ENCODE measurements at places on chromosomes 2 and 18.

GRCh38 chr2:76169276-76170008 lies 458.7 kb upstream of the GCFC2 start:
- no peak for DNase-seq

GRCh38 chr2:237125967-237126366 lies 40.3 kb downstream of the COPS8 start:
- DNase-seq: no peak

DNA sequence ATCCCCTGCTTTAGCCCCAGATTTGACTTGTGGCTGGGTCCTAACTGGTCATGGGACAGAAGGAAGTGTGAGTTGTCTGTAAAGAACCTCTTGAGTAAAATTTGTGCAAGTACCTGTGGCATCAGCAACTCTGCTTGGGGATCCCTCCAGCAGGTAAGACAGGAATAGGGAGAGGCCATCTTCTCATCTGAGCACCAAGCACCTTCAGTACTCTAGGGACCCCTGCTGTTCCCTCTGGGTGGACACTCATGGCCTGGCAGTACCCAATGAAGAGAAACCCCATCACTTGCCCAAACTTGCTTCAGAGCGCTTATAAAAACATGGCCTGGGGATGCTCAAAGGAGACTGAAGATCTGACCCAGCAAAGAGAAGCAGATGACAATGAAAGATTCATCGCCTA lies 297.8 kb downstream of the SP3 start:
- DNase-seq: peak; percentile 30

DNA sequence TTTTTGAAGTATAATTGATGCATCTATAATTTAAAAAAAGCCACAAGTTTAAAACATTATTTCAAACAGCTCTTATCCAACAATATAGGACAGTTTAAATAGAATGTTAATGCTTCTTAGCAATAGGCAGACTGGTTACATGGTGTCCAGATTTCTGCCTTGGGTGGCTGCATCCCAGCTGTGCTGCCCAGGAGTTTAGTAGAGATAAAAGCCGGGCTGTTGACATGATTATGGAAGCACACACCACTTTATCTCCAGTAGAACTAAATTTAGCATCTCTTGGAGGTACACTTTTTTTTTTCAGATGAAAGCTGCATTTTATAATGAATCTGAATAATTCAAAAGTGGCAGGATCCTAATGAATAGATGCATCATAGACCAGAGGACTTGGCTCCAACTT lies 309.7 kb downstream of the PLCL1 start:
- no peak for DNase-seq

DNA sequence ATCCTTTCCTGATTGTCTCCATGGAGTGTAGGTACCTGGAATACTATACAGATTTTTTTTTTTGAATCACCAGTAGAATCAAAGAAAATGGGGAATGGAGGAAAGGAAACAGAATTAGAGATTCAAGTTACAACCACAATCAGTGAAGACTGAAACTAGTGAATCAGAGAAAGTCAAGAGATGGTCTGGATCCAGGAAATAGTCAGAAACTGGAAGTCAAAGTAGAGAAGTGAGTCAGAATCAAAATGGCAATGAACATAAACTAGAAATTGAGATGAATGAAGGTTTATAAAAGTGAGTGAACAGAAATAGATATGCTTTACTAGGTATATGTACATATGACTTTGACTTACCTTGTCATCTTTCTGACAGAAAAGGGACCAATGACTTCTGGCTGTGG lies 579.0 kb downstream of the PLCL1 start:
- DNase-seq: no peak

- no peak for DNase-seq
Observed at GRCh38 chr2:200099256-200099655, 143.9 kb downstream of the MAIP1 start.

GRCh38 chr2:220163486-220163885 lies 536.1 kb downstream of the SLC4A3 start:
- no peak for DNase-seq

GRCh38 chr2:48713647-48714046 lies 41.9 kb downstream of the LHCGR start:
- no peak for DNase-seq

- DNase-seq: no peak
Observed at GRCh38 chr2:239692362-239692851, 291.6 kb upstream of the HDAC4 start.

DNA sequence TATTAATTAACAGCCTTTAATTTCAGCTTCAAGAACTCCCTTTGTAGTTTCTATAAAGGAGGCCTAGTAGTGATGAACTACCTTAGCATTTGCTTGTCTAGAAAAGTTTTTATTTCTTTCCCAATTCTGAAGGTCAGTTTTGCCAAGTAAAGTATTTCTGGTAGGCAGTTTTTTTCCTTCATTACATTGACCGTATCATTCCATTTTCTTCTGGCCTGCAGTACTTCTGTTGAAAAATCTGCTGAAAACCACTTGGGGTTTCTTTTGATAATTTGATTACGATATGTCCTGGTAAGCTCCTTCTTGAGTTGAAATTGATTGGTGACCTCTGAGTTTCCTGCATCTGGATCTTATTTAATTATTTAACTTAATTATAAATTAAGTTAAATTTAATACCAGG lies 691.8 kb downstream of the TSN start:
- DNase-seq: no peak

DNA sequence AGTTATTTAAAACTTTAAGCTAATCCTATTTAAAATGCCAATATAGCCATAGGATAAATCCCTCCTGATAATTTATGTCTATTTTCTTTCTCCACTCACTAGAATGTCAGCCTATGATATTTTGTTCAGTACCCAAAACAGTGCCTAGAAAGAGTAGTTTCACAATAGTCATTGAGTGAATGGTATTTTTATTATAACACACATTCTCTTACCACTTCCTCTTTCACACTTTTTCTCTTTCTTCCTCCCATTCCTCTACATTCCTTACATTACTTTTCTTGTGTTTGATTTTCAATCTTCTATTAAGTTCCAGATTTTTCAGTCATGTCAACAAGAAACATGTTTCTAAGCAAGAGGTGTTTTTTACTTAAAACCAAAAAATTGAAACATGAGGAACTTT lies 327.6 kb upstream of the UBE2E3 start:
- no peak for DNase-seq
